Pericardium fibroblast (primary cell): ENCODE measurements at places on chromosomes 7 and 10. TPM values are rescaled to one million over a fixed set of nuclear protein-coding genes. Genes with fewer than 3 reads are reported as not detected.

EVX1 gene
- total RNA-seq: not detected in 2 replicates

ZP3 gene
- 1.4 and 6.5 TPM in 2 replicates for total RNA-seq

GDF2 gene
- total RNA-seq: not detected in 2 replicates

ZNF425 gene
- 2.3 and 2.7 TPM in 2 replicates for total RNA-seq

NET1 gene
- total RNA-seq: 4.0 and 13.9 TPM in 2 replicates

OR2A12 gene
- total RNA-seq: not detected in 2 replicates

HYAL4 gene
- not detected in 2 replicates for total RNA-seq

TCAF2 gene
- total RNA-seq: 1.8 and 3.4 TPM in 2 replicates

AIFM2 gene
- 5.4 and 8.9 TPM in 2 replicates for total RNA-seq

PROSER2 gene
- total RNA-seq: 14.8 and 45.7 TPM in 2 replicates
